Adrenal gland (tissue), 19 donors: ENCODE measurements at places on chromosomes 16 and 17. TPM values are rescaled to one million over a fixed set of nuclear protein-coding genes. Genes with fewer than 3 reads are reported as not detected.
A peak's percentile ranks its signal among the peaks of the same experiment; 100 is the strongest.

The TBC1D3C gene
- total RNA-seq = not detected

DNA sequence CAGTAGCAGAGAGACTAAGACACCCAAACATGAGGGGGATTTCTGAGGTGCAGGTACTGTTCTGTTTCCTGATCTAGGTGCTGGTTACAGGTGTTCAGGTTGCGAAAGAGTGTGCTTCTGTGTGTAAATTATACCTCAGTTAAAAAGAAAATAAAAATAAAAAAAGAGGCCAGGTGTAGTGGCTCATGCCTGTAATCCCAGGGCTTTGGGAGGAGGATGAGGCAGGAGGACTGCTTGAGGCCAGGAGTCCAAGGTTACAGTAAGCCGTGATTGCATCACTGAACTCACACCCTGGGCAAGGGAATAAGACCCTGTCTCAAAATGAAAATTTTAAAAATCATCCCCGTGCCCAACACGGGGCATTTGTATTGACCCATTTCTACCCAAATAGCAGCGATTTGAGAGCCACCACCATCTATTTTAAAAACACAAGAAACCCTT lies 3.2 kb upstream of the DCAF7 start:
- no peak for DNase-seq

- DNase-seq = no peak
Measured at GRCh38 chr17:82195675-82196672, 16.7 kb downstream of the CCDC57 start.

DNA sequence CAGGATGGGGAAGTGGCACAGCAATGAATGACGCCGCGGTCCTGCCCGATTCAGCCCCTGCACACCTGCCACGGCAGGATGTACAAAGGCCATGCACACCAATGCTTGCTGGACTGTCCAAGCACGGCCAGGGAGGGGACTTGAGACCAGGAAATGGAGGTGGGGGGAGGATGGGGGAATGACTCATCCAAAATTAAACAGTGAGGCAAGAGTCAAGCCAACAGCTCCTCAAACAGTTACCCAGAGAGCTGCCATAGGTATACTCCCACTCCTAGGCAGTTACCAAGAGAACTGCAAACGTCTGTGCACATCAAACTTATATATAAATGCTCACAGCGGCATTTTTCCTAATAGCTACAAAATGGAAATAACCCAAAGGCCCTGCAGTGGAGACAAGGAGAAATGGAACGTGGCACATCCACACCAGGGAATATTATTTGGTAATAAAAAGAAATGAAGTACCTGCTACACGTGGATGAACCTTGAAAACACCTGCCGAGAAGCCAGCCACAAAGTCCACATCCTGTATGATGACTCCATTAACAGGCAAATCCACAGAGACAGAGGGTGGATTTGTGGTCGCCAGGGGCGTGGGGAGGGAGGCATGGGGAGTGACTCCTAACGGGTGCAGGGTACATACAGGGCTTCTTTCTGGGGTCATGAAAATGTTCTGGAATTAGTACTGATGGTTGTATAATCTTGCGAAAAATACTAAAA lies 54.1 kb downstream of the VAC14 start:
- peak; percentile 62 for DNase-seq

The ESRP2 gene
- 2.2 TPM for total RNA-seq

The SLC13A2 gene
- not detected for total RNA-seq

- DNase-seq = no peak
Measured at GRCh38 chr16:46736695-46737094, 11.4 kb downstream of the MYLK3 start.

The TP53TG3F gene
- total RNA-seq = not detected

GRCh38 chr17:9976283-9977179 lies 71.5 kb upstream of the RCVRN start:
- no peak for DNase-seq

- DNase-seq = no peak
Measured at GRCh38 chr16:1899641-1900451, 18.4 kb downstream of the HS3ST6 start.

The SAMD14 gene
- total RNA-seq = 4.3 TPM

DNA sequence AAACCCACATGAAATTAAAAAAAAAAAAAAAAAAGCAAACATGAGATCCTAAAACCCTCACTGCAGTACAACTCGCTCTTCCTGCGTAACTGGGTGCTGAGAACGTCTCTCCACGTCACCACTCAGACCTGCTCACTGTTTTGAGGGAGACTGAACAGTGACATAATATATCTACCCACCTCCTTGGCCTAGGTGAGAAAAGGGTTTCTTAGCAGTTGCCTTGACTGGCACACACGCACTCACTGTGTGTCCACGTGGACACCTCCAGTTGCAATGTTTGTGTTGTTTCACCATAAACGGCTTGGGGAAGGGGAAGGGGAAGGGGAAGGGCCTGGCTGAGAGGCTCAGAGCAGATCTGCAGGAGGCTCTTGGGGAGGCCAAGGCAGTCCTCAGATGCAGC lies 32.0 kb downstream of the FANCA start:
- DNase-seq = no peak

DNA sequence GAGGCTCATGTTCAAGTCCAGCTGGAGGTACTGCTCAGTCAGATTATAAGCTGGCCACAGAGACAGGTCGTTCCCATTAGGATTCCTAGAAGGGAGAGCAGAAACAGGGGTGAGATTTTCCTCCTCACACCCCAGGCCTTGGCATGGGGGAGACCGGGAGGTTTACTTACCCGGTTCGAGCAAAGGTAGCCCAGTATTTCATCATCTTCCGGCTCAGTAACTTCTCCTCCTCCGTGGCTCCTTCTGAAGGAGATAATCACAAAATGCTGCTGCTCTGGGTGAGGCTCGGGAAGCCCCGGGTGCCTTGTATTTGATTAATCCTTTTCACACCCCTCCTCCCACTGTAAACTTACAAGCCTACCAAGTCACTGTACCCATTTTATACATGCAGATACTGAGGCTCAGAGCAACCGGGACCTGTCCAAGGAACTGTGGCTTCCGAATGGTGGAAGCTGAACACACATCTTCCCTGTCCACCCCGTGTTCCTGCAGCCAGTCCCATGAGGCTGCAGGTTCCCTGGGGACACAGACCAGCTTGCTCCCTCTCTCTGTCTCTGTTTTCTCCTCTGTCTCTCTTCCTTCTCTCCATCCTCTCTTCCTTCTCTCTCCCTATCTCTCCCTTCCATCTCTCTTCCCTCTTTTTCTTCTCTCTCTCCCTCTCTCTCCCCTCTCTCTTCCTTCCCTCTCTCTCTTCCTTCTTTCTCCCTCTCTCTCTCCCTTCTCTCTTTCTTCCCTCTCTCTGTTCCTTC lies 13.9 kb upstream of the CES1 start:
- DNase-seq = no peak

DNA sequence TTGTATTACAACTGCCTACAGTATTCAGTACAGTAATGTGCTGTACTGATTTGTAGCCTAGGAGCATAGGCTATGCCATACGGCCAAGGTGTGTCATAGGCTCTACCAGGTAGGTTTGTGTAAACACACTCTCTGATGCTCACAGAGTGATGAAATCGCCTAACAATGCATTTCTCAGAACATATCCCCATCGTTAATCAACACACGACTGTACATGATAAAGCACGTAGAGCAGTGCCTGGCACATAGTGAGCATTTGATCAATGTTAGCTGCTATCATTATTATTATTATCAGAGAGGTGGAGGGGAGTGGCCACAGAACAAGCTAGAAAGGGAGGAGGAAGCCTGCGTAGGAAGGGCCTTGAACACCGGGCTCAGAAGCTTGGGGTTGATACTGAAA lies 81.1 kb upstream of the LHX1 start:
- DNase-seq = no peak

The VKORC1 gene
- 63.5 TPM for total RNA-seq

DNA sequence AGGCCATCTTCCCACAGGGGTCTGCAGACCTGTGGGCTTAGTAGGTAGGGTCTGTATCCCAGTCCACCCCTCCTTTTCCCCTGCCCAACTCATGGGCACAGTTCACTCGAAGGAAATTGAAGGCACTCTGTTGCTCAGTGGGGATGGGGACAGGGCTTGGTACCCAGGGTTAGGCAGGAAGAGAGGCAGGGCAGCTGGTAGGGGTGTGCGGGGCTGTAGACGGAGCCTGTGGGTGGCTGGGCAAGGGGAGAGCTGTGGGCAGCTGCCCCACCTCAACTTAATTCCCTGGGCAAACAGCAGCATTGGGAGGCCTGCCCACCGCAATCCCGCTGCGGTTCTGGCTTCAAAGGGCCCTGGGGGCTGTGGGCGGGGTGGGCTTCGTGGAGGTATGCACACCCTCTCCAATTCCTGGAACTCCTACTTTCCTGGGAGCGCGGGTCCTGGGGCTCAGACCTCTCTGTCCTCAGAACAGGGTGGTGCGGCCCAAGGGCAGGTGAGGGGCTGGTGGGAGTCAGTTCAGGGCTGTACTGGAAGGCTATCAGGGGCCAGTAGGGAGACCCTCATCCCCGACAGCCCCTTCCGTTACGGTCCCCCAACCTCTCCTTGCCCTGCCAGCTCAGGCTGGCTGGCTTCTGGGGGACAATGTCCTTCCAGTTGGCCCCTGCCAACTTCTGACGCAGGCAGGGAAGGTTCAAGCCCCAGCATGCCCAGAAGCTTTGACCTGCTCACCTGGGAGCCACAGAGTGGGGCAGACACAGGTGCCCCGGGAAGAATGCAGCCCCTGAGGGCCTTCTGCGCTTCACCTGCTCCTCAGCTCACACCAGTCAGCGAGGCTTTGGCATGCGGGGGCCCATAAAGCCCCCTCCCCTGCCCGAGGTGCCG lies 9.1 kb downstream of the FOXJ1 start:
- no peak for DNase-seq

GRCh38 chr17:20852990-20853370 lies 189.8 kb downstream of the USP22 start:
- DNase-seq = no peak

DNA sequence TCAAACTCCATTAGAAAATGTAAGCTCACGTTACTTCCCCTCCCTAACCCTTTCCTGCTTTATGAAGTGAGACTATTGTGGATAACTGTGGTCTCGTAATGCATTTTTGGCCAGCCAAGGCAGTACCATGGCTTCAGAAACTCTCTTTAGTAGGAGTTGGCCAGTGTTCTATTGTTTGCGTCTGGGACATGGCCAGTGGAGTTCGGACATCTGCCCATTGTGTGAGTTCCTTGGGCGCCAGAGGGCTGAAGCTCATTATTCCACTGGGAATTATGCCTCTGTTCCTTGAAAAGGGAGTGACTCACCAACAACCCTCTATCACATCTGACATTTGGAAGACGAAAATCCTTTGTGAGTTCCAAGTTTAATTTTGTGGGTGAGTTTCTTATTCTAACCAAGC lies 319.5 kb upstream of the SOX9 start:
- no peak for DNase-seq

The ACSM3 gene
- total RNA-seq = 11.7 TPM

The UMOD gene
- total RNA-seq = not detected

DNA sequence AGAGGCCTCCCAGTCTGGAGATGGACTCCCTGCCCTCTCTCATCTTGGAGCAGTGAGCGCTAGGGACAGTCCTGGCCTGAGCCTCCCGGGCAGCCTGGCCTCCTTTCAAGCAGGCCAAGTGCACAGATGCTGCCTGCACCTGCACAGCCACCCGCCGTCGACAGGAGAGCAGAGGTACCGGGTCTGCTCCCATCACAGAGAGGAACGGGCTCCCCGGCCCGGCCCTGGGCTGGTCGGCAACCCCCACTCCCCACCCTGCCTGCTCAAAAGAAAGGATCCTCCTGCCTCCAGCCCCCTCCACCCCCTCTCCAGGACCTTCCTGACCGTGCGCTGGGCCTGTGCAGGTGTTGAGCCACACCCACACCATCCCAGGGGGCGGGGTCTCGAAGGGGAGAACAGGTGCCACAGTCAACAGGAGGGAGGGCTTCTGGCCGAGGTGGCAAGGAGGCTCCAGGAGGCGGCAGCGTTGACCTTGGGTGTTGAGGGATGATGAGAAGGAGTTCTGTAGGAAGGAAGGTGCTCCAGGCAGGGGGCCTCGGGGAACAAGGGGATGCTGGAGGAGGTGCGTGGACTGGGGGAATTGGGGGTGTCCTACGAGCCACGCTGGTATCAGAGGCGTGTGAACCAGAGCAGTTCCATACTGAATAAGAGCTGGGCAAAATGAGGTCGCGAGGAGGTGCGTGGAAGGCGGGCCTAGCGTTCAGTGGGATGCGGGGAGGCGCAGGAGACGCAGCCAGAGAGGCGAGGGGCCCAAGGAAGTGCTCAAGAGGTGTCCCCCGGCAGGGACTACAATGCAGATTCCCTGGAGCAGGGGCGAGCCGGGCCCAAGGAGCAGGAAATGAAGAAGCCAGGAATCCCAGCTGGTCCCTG lies 967 bp upstream of the CDH15 start:
- DNase-seq = peak; percentile 37

The JUP gene
- 9.6 TPM for total RNA-seq

The PTX4 gene
- total RNA-seq = 0.65 TPM
